ENCODE measurements at places on chromosomes 12 and 14.
A peak's percentile ranks its signal among the peaks of the same experiment; 100 is the strongest.

- H3K4me3 ChIP-seq = peak overlapping the region; percentile 77
- peaks cover 19% of the 10 kb centered on the region for H3K36me3 ChIP-seq
- no peaks in the 10 kb centered on the region for H3K27me3 ChIP-seq
- H3K27ac ChIP-seq = peak overlapping the region; percentile 91
Measured at GRCh38 chr12:108802101-108802961, 55.1 kb downstream of the SSH1 start.

GRCh38 chr12:21296348-21296747 lies 38.4 kb downstream of the SLCO1A2 start:
- H3K27ac ChIP-seq = no peak overlapping the region
- H3K27me3 ChIP-seq = no peaks in the 10 kb centered on the region
- peaks cover under 1% of the 10 kb centered on the region for H3K36me3 ChIP-seq
- H3K4me3 ChIP-seq = no peak overlapping the region

- no peak for DNase-seq
- no peaks in the 10 kb centered on the region for H3K27me3 ChIP-seq
- peaks cover 45% of the 10 kb centered on the region for H3K36me3 ChIP-seq
- no peak overlapping the region for H3K4me3 ChIP-seq
- H3K27ac ChIP-seq = no peak overlapping the region
- H3K4me1 ChIP-seq = peaks cover 21% of the 10 kb centered on the region
Measured at GRCh38 chr12:42442888-42443287, 116.9 kb downstream of the PPHLN1 start.

- H3K4me3 ChIP-seq = no peak overlapping the region
- no peak overlapping the region for H3K27ac ChIP-seq
- no peaks in the 10 kb centered on the region for H3K27me3 ChIP-seq
Measured at GRCh38 chr12:44817687-44818086, 58.4 kb downstream of the NELL2 start.

- peak overlapping the region; percentile 52 for H3K4me3 ChIP-seq
- H3K4me1 ChIP-seq = peaks cover 24% of the 10 kb centered on the region
- H3K27ac ChIP-seq = peak overlapping the region; percentile 87
- H3K36me3 ChIP-seq = no peaks in the 10 kb centered on the region
Measured at GRCh38 chr12:69007855-69008351, 74.9 kb upstream of the CPM start.

DNA sequence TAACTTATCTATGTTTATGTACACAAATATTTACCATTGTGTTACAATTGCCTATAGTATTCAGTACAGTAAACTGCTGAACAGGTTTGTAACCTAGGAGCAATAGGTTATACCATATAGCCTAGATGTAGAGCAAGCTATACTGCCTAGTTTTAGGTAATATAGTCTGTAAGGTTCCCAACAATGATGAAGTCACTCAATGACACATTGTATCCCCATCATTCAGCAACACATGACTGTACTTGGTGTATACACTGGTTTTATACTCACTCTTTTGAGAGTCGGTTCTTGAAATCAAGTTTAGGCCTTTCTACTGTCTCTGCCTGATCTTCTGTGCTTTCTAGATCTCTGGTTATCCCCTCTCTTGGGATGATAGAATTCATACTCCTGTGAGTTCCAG lies 5.5 kb downstream of the RNASE1 start:
- peaks cover 56% of the 10 kb centered on the region for H3K4me1 ChIP-seq
- no peak overlapping the region for H3K27ac ChIP-seq
- no peak for DNase-seq
- H3K36me3 ChIP-seq = no peaks in the 10 kb centered on the region
- H3K27me3 ChIP-seq = no peaks in the 10 kb centered on the region
- no peak overlapping the region for H3K4me3 ChIP-seq

GRCh38 chr12:34212651-34213050 lies 190.4 kb downstream of the ALG10 start:
- H3K4me1 ChIP-seq = no peaks in the 10 kb centered on the region
- no peaks in the 10 kb centered on the region for H3K27me3 ChIP-seq

- no peak for DNase-seq
- peaks cover 19% of the 10 kb centered on the region for H3K27me3 ChIP-seq
- H3K4me3 ChIP-seq = no peak overlapping the region
- H3K36me3 ChIP-seq = no peaks in the 10 kb centered on the region
Measured at GRCh38 chr12:6376870-6377666, 1.7 kb upstream of the SCNN1A start.

DNA sequence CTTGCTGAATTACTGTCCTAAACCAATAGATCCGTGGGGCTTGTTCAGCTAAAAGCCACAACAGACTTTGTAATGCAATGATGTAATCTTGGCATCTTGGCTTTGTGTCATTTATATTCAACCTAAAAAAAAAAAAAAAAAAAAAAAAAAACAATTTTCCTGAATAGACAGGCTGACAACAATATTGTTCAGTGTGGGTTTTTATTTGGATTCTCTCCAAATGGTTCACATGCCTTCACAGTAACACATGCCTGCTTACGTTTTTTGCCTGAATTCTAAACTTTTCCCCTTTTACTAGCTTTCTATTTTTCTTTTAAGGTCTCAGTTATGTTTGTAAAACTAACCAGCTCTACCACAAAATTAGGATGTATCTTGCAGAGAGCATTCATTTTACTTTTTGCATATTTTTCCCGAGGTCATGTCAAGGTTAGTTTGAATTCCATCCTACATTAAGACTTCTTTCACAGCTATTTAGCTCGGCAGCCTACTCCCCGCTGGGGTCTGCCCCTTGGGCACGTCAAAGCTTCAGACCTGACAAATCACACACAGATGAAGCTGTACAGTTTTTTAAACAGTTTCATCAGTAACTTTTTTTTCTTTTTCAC lies 213.7 kb upstream of the NPAS3 start:
- peaks cover 68% of the 10 kb centered on the region for H3K4me1 ChIP-seq
- H3K4me3 ChIP-seq = peak overlapping the region; percentile 83
- peak overlapping the region; percentile 74 for H3K27ac ChIP-seq
- DNase-seq = no peak
- H3K36me3 ChIP-seq = no peaks in the 10 kb centered on the region
- H3K27me3 ChIP-seq = peaks cover 2% of the 10 kb centered on the region

- peaks cover 20% of the 10 kb centered on the region for H3K4me1 ChIP-seq
- H3K4me3 ChIP-seq = peak overlapping the region; percentile 86
- H3K27ac ChIP-seq = no peak overlapping the region
- peaks cover 77% of the 10 kb centered on the region for H3K27me3 ChIP-seq
- peak; percentile 81 for DNase-seq
- peaks cover 21% of the 10 kb centered on the region for H3K36me3 ChIP-seq
Measured at GRCh38 chr12:57621497-57622292, 10.5 kb downstream of the ARHGEF25 start.

DNA sequence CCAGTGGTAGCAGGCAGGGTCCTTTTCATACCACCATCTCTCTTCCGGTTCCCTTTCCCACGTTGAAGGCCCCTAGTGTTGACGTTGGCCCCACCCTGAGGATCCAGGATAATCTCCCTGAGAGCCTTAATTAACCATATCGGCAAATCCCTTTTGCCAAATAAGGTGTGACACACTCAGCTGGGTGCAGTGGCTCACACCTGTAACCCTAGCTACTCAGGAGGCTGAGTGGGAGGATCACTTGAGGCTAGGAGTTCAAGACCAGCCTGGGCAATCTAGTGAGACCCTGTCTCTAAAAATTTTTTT lies 2.8 kb upstream of the TMEM119 start:
- peaks cover 5% of the 10 kb centered on the region for H3K27me3 ChIP-seq
- H3K4me1 ChIP-seq = peaks cover 7% of the 10 kb centered on the region
- H3K4me3 ChIP-seq = no peak overlapping the region
- no peak for DNase-seq

DNA sequence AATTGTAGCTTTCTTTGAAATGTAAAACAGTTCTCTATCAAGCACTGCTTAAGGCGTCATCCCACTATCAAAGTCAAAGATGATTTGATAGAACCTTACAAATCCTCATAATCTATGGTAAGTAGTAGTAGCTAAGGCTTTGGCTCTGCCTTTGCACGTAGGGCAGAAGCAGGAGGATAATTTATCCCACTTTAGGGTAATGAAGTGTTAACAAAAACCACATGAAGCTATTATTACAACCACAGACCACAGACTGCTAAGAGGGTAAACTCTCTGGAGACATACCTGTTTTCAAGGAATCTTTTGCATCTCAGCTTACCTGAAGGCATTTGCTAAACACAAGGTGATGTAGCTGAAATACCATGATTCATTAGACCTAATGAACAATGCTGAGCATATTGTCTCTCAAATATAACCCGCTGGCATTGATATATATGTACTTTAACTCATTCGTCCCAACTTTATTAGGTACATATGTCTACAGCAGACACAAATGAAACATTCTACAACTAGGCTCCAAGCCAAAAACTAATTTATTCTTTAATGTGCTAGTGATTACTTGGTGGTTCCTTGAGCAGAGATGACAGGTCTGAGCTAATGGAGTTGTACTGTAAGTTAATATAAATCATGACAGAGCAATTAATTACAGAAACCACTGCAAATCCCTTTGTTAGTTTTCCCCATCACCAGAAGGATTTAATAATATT lies 368.8 kb downstream of the ETNK1 start:
- no peak overlapping the region for H3K4me3 ChIP-seq
- H3K27me3 ChIP-seq = no peaks in the 10 kb centered on the region
- H3K27ac ChIP-seq = no peak overlapping the region
- H3K36me3 ChIP-seq = no peaks in the 10 kb centered on the region

DNA sequence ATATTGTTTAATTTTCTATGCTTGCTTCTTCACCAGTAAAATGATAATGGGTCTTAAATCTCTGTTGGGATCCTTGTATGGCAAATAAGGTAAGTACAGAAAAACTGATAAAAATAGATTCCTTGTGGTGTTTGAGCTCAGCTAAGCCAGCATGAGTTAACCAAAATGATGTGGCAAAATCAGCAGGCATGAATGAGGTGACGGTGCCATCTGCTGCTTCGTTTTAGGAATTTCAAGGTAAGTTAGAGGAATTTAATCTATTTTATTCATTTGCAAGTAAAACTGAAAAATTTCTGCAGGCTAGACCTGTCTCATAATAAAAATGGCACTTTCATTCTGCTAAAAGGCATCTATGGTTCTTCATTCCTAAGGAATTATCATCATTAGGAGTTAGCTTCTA lies 10.0 kb upstream of the CLEC7A start:
- H3K27me3 ChIP-seq = no peaks in the 10 kb centered on the region
- H3K4me3 ChIP-seq = no peak overlapping the region
- DNase-seq = peak; percentile 22
- peaks cover 6% of the 10 kb centered on the region for H3K4me1 ChIP-seq
- H3K27ac ChIP-seq = no peak overlapping the region

DNA sequence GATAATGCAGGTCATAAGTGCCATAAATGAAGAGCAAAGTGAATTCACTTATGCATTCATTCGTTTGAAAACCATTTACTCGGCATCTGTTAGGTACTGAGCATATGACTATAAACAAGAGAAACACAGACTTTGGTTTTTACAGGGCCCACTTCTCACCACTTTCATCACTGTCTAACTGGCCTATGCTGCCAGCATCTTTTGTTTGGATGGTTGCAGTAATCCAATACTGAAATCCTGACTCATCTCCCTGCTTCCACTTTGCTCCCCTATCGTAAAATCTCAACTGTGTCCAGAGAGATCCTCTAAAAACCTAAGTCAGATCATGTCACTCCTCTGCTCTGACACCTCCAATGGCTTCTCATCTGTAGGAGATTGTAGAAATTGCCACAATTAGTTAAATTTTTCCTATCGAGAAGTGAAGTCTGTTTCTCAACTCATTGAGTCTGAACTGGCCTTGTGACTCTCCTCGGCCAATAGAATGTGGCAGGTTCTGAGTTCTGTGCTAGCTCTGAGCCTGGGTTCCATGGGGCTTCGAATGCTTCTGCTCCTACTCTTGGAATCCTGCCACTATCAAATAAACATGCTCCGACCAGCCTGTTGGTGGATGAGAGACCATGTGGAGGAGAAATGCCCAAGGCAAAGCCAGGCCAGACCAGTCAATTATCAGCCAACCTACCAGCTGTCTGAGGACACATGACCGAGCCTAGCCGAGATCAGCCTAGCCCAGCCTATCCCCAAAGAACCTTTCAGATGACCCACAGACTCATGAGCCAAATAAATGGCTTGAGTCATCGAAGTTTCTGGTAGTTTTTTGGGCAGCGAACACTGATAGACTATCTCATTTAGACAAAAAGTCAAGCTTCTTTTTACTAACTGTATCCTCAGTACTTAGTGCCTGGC lies 2.2 kb upstream of the BATF start:
- no peak overlapping the region for H3K27ac ChIP-seq
- DNase-seq = no peak
- peaks cover 21% of the 10 kb centered on the region for H3K27me3 ChIP-seq
- no peaks in the 10 kb centered on the region for H3K36me3 ChIP-seq

DNA sequence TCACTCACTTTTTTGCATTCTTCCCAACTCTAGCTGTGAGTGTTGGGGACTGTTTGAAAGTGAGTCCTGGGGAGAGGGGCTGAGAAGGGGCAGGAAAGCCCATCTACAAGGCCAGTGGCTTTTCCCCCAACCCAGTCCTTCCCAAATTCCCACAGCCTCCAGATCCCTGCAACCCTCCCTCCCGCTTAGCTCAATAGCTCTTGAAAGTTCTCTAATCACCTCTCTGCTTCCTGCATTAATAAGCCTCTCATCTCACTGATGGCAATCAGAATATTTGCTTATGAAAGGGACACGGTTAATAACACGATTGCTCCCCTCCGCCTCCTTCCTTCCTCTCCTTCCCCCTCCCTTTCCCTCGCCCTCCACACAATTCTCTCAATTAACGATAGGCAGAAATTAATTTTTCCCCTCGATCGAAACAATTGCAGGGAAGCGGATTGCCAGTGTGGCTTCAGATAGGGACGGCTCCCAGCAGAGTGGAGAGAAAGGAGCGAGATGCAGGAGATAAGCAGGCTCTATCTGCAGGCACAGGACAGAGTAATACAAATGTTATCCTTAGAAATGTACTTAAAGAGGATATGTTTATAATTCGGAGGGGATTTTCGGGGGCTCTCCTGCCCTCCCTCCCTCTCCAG lies 15.1 kb upstream of the GPATCH2L start:
- no peak overlapping the region for H3K27ac ChIP-seq
- H3K36me3 ChIP-seq = no peaks in the 10 kb centered on the region
- no peak for DNase-seq
- H3K4me3 ChIP-seq = peak overlapping the region; percentile 62
- peaks cover 94% of the 10 kb centered on the region for H3K27me3 ChIP-seq
- H3K4me1 ChIP-seq = peaks cover 15% of the 10 kb centered on the region

DNA sequence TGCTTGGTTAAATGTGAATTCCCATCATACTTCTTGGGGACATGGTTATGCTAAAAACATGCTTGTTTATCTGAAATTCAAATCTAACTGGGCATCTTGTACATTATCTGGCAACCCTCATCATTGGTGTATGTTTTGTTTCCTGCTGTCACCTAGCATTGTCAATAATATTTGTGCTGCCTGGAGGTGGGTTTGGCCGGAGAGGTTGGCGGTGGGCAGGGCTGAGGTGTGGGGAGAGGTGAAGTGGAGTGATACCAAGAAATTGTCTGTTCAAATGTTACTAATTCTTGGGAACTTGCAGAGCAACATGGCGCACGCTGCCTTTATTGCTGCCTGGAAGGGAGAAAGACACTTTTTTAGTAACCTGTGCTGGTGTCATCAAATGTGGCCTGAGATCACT lies 280.5 kb downstream of the VRK1 start:
- no peak overlapping the region for H3K4me3 ChIP-seq
- H3K27me3 ChIP-seq = no peaks in the 10 kb centered on the region
- H3K27ac ChIP-seq = no peak overlapping the region
- DNase-seq = no peak
- no peaks in the 10 kb centered on the region for H3K36me3 ChIP-seq

Measured in neural crest cell (in vitro differentiated cells).